Activated CD4-positive, alpha-beta memory T cell treated with anti-CD3 and anti-CD28 coated beads, Interleukin-2, amount 10 ng/mL, durations not matched to agents 7 days and 5 days (primary cell): ENCODE measurements at places on chromosomes 12 and 14. TPM values are rescaled to one million over a fixed set of nuclear protein-coding genes. Genes with fewer than 3 reads are reported as not detected.

GRCh38 chr14:29035134-29035533 is 268.5 kb downstream of the FOXG1 start:
- DNase-seq = no peak
- H3K4me3 ChIP-seq = no peak overlapping the region
- no peaks in the 10 kb centered on the region for H3K4me1 ChIP-seq

- H3K36me3 ChIP-seq = no peaks in the 10 kb centered on the region
- DNase-seq = no peak
- H3K4me3 ChIP-seq = no peak overlapping the region
Measured at GRCh38 chr12:61993734-61994345, 266.4 kb upstream of the USP15 start.

- H3K36me3 ChIP-seq = no peaks in the 10 kb centered on the region
- H3K4me1 ChIP-seq = peaks cover 6% of the 10 kb centered on the region
- no peak overlapping the region for H3K4me3 ChIP-seq
- no peak for DNase-seq
- peaks cover 4% of the 10 kb centered on the region for H3K27me3 ChIP-seq
Measured at GRCh38 chr14:92486881-92487280, 26.7 kb upstream of the RIN3 start.

PTCSC3 gene
- not detected for total RNA-seq

- no peaks in the 10 kb centered on the region for H3K36me3 ChIP-seq
- H3K27ac ChIP-seq = no peak overlapping the region
- no peak for DNase-seq
- H3K27me3 ChIP-seq = no peaks in the 10 kb centered on the region
- peaks cover 10% of the 10 kb centered on the region for H3K4me1 ChIP-seq
Measured at GRCh38 chr12:25438638-25439037, 114.4 kb downstream of the LMNTD1 start.

- no peaks in the 10 kb centered on the region for H3K36me3 ChIP-seq
- H3K4me1 ChIP-seq = no peaks in the 10 kb centered on the region
- no peak for DNase-seq
- H3K4me3 ChIP-seq = no peak overlapping the region
- no peak overlapping the region for H3K27ac ChIP-seq
Measured at GRCh38 chr12:53816360-53817020, 64.7 kb upstream of the CISTR start.

- no peak overlapping the region for H3K27ac ChIP-seq
- H3K36me3 ChIP-seq = no peaks in the 10 kb centered on the region
- H3K4me1 ChIP-seq = no peaks in the 10 kb centered on the region
Measured at GRCh38 chr12:91276509-91276908, 93.9 kb upstream of the DCN start.

- peaks cover 90% of the 10 kb centered on the region for H3K4me1 ChIP-seq
- DNase-seq = no peak
- H3K36me3 ChIP-seq = peaks cover 30% of the 10 kb centered on the region
Measured at GRCh38 chr14:69652942-69653684, 41.7 kb downstream of the SUSD6 start.

BICDL1 gene
- total RNA-seq = 44.7 TPM

KHNYN gene
- 99.5 TPM for total RNA-seq

DNA sequence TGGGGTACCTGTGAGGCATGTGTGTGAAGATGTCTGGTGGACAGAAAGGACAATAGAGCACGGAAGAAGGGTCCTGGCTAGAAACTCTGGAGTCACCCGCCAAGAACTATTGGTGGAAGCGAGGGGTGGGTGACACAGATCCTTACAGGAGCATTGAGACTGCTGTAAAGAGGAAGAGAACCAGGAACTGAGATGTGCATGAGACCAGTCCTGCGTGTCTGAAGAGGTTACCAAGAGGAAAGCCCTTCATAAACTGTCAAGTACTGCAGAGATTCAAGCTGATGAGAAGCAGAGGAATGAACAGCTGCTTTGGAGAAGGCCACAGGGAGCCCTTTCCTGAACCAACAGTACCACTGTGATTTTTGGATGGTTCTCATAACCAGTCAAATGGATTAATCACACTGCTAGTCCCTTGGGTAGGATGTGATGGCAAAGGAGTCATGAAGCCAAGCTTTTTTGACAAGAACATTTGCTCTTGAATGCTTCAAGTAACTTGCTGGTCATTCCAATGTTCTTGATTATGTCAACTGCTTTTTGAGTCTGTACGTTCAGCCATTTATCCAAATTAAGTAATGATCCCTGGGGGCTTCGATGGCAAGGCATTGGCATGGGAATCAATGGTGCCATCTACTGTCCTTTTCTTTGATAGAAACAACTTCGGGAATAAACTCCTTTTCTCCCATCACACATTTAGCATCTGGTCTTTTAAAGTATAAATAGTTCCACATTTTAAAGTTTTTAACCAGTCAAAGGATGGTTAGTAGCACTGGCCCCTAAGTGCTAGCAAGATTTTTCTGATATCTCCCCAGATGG is 42.9 kb downstream of the GPR135 start:
- no peak overlapping the region for H3K4me3 ChIP-seq
- no peak for DNase-seq
- peaks cover 16% of the 10 kb centered on the region for H3K27me3 ChIP-seq
- no peak overlapping the region for H3K27ac ChIP-seq
- no peaks in the 10 kb centered on the region for H3K4me1 ChIP-seq
- H3K36me3 ChIP-seq = no peaks in the 10 kb centered on the region

GRCh38 chr12:52246720-52247621 is 13.9 kb downstream of the KRT7 start:
- peaks cover 20% of the 10 kb centered on the region for H3K36me3 ChIP-seq
- DNase-seq = no peak
- H3K27me3 ChIP-seq = peaks cover 5% of the 10 kb centered on the region
- H3K27ac ChIP-seq = peak overlapping the region; percentile 89

DNA sequence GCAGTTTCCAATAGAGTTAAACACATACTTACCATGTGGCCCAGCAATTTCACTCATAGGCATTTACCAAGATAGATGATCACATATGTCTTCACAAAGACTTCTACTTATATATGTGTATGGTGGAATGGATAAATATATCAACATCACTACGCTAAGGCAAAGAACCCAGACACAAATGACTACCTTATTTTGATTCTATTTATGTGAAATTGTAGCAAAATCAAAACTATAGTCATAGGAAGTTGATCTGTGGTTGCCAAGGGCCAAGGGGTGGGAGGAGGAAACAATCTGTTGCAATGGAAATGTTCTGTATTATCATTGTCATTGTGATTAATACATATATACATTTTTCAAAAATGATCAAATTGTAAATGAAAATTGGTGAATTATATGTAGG is 47.7 kb upstream of the ANP32D start:
- DNase-seq = no peak
- no peaks in the 10 kb centered on the region for H3K4me1 ChIP-seq
- no peak overlapping the region for H3K27ac ChIP-seq
- no peak overlapping the region for H3K4me3 ChIP-seq
- H3K27me3 ChIP-seq = peaks cover 5% of the 10 kb centered on the region

CARMIL3 gene
- 3.7 TPM for total RNA-seq

TESPA1 gene
- total RNA-seq = 112 TPM

IL22 gene
- total RNA-seq = 4.7 TPM

DNA sequence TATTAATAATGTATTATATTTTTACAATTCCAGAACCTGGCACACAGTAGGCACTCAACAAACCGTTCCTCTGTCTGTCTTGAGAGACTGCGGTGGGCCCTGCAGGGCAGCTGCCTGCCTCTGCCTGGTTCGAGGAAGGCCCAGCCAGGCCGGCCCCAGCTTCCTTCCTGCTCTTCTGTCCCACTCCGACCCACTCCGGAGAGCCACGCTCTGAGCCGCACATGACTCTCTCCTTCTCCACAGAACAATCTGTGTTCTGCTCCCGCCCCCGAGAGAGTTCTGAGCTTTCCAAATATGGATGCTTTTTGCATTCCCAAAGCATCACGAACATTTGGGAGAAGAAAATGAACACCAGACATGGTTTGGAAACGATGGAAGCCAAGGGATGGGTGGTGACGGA is 57.3 kb downstream of the TTC7B start:
- H3K27ac ChIP-seq = peak overlapping the region; percentile 78
- H3K27me3 ChIP-seq = peaks cover 5% of the 10 kb centered on the region
- peaks cover 6% of the 10 kb centered on the region for H3K36me3 ChIP-seq
- peak; percentile 26 for DNase-seq
- peaks cover 20% of the 10 kb centered on the region for H3K4me1 ChIP-seq

DNA sequence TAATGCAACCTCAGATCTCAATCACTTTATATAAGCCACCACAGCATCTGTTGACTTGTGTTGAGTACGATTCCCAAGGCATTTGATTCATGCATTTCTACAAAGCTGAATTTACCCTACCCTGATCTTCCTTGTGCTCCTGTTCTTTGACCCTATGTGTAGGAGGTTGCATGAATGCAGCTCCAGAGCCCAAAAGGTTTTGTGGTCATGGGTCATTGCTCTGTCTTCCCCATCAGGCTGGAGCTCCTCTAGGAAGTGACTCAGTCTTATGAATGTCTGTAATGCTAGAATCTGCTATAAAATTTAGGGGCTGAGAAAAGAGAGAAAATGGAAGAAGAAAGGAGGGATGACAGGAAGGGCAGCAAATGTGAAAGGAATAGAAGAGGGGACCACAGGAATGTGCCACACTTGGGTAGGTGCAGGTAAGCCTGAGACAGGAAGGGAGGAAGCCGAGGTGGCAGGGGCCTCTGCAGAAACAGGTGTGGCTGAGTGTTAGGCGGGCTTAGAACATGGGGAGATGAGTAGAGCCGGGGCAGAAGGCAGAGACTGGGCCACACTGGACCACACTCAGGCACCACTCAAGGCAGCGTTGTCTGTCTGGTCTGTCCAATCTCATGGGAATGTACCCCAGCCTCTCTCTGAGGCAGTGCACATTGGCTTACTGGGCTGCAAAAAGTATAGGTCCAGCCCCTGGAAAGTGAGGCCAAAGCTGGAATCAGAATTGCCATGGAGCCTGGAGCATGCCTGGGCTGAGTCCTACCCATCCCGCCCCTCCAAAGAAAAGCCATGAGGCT is 334.1 kb downstream of the BCL11B start:
- no peak for DNase-seq
- H3K27ac ChIP-seq = no peak overlapping the region
- H3K36me3 ChIP-seq = peaks cover 4% of the 10 kb centered on the region
- H3K27me3 ChIP-seq = no peaks in the 10 kb centered on the region

- no peaks in the 10 kb centered on the region for H3K27me3 ChIP-seq
- no peak overlapping the region for H3K27ac ChIP-seq
- DNase-seq = no peak
- no peak overlapping the region for H3K4me3 ChIP-seq
- H3K36me3 ChIP-seq = no peaks in the 10 kb centered on the region
Measured at GRCh38 chr12:67434671-67435370, 165.7 kb downstream of the CAND1 start.

- no peak overlapping the region for H3K27ac ChIP-seq
- no peaks in the 10 kb centered on the region for H3K27me3 ChIP-seq
- DNase-seq = no peak
- no peak overlapping the region for H3K4me3 ChIP-seq
Measured at GRCh38 chr14:64209444-64210131, 84.6 kb downstream of the ESR2 start.

GRCh38 chr14:90656973-90657372 is 159.3 kb downstream of the TTC7B start:
- H3K27me3 ChIP-seq = no peaks in the 10 kb centered on the region
- H3K4me3 ChIP-seq = no peak overlapping the region
- no peak for DNase-seq

- H3K4me1 ChIP-seq = peaks cover 13% of the 10 kb centered on the region
- no peak overlapping the region for H3K27ac ChIP-seq
- DNase-seq = no peak
- peaks cover 15% of the 10 kb centered on the region for H3K27me3 ChIP-seq
Measured at GRCh38 chr14:22846811-22847307, 10.5 kb downstream of the MMP14 start.

PALS1 gene
- total RNA-seq = 7.0 TPM

GRCh38 chr12:25436206-25437030 is 116.7 kb downstream of the LMNTD1 start:
- H3K27ac ChIP-seq = no peak overlapping the region
- no peaks in the 10 kb centered on the region for H3K36me3 ChIP-seq
- no peaks in the 10 kb centered on the region for H3K27me3 ChIP-seq
- H3K4me3 ChIP-seq = peak overlapping the region; percentile 43
- H3K4me1 ChIP-seq = peaks cover 10% of the 10 kb centered on the region
- peak; percentile 21 for DNase-seq

DNA sequence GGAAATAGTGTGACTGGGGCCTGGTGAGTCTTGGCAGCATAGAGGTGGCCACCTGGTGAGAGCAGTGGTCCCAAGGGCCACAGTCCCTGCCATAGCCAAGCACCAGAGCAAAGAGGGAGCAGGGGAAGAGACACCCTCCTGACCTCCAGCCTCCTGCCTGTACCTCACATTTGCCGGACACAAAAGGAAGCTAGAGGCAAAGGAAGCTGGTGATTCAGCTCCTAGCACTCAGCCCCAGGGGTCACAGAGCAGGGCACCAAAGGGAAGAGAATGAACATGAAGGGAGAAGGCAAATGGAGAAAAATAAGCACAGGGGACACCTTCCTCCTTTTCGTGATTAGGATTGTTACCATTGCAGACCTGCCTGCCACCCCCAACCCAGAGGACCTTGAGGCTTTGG is 216.8 kb downstream of the ZFP36L1 start:
- H3K4me1 ChIP-seq = no peaks in the 10 kb centered on the region
- H3K27me3 ChIP-seq = no peaks in the 10 kb centered on the region
- no peaks in the 10 kb centered on the region for H3K36me3 ChIP-seq
- no peak overlapping the region for H3K4me3 ChIP-seq
- H3K27ac ChIP-seq = no peak overlapping the region
- DNase-seq = no peak

RD3L gene
- not detected for total RNA-seq

DNA sequence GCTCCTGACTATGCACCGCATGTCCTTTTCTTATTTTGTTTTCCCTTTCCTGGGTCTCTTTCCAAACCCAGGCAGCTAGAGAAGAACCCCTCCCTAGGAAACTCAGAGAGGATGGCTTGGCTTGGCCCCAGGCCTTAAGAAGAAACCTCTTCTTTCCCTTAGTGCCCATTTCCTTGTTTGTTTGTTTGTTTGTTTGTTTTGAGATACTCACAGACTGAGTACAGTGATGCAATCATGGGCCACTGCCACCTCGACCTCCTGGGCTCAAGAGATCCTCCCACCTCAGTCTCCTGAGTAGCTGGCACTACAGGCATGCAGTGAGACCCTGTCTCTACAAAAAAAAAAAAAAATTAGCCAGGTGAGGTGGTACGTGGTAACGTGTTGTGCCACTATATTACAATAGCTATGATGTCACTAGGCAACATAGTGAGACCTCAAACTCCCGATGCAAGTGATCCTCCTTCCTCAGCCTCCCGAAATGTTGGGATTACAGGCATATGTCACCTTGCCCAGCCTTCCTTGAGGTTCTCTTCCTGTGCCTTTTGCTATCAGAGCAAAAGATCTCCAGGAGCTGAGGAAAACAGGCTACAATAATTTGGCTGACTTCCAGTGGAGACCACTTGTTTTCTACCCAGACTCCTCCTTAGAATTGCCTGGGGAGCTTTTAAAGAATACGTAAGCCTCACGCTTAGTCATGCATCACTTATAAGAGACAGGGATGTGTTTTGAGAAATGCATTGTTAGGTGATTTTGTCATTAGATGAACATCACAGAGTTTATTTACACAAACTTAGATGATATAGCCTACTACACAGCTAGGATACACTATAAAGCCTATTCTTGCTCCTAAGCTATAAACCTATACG is 34.5 kb upstream of the LGALS3 start:
- H3K4me3 ChIP-seq = no peak overlapping the region
- H3K27ac ChIP-seq = no peak overlapping the region
- H3K4me1 ChIP-seq = peaks cover 43% of the 10 kb centered on the region
- no peaks in the 10 kb centered on the region for H3K27me3 ChIP-seq
